ENCODE measurements at places on chromosomes 11 and 22.

DNA sequence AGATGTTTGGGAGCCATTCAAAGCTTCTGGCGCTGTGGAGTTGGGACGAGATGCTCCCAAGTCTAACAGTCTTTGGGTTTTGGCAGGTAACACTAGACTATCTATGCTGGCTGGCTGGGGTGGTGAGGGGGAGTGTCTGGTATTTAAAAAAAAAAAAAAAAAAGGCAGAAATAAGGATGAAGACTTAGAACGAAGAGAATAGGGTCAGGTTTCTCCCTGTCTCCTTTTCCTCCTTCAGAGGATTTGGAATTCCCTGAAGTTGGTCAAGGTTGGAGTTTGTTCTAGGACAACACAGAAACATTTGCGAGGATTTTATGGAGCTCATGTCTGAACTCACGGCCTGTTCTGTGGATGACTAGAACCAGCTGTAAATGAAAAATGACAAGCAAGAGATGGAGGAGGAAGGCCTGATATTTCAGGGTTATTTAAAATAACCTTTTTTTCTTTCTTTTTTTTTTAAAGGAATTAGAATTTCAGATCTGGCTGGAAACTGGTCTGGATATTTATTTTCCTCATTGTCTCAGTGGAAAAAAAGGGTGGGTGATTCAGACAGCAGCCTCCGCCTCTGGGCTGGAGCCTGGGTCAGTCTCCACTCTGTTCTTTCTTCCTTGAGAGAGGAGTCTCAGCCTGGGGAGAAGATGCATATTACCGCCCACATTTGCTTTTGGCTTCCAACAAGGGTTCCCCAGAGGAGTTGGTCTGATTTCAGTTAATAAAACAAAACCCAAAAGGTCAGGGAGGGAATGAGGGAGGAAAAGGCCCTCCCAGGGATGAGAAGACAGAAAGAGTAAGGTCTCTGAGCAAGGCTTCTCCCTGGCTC, 80.1 kb downstream of the USP35 start:
- DNase-seq = no peak

- DNase-seq = no peak
These were observed 45.6 kb downstream of the DENND5A start for GRCh38 chr11:9219572-9219971.

- no peak for DNase-seq
These were observed 13.2 kb downstream of the NAA40 start for GRCh38 chr11:63951779-63952536.

- no peak for DNase-seq
These were observed 47.3 kb downstream of the PPP2R1B start for GRCh38 chr11:111718859-111719258.

DNA sequence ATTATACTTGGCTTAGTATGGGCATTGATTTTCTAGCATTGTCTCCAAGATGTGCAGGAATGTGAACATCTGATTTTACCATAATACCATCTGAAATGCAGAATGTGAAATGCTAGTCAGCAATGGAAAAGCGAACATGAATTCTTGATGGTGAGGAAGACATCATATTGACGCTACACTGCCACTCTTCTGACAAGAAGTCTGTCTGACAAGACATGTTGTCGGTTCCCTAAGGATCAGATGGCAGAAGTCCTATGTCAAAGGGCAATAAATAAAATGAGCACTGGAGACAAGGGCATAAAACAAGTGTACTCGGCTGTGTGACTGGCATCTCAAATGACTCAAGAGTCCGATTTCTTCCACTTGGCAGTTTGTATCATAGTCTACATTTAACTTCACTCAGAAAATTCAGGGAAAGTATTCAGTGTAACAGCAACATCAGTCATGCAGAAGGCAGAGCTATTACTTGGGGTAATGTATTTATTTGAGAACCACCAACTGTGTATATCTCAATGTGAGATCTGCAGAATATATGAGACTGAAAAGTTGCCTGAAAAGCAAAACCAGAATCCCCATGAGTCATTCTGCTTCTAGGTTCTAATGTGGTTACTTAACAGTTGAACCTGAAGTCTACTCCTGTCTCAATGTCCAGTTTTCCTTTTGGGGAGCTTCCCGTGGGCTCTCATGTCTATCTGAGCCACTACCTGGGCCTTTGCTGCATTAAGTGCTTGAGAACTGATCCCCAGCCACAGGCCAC, 51.5 kb downstream of the SLC17A6 start:
- no peak for DNase-seq

- DNase-seq = no peak
These were observed at the start of gene MAPK8IP2 for GRCh38 chr22:50600538-50600937. Gene MAPK8IP2, plus strand, starts transcription at chr22:50600793. Its CDS starts 26 bp downstream, at chr22:50600819.

All from right forelimb (tissue), 1 donor.